Activated T-cell treated with anti-CD3 and anti-CD28 coated beads, Interleukin-2, amount 50 U/mL, for 72 hours (primary cell): ENCODE measurements at places on chromosomes 1 and 21. TPM values are rescaled to one million over a fixed set of nuclear protein-coding genes. Genes with fewer than 3 reads are reported as not detected.

The SPRR3 gene
- total RNA-seq = not detected

The GPX7 gene
- 26.3 TPM for total RNA-seq

The NIBAN1 gene
- total RNA-seq = 53.0 TPM

The TMEM125 gene
- not detected for total RNA-seq

The PTPN22 gene
- 82.5 TPM for total RNA-seq
